Activated CD4-positive, alpha-beta T cell treated with anti-CD3 and anti-CD28 coated beads, Interleukin-2, Interleukin-4, amounts not matched to agents 100 ng/mL and 50 ng/mL, durations not matched to agents 16 hours and 8 hours (primary cell): ENCODE measurements at places on chromosomes 13 and 19.

DNA sequence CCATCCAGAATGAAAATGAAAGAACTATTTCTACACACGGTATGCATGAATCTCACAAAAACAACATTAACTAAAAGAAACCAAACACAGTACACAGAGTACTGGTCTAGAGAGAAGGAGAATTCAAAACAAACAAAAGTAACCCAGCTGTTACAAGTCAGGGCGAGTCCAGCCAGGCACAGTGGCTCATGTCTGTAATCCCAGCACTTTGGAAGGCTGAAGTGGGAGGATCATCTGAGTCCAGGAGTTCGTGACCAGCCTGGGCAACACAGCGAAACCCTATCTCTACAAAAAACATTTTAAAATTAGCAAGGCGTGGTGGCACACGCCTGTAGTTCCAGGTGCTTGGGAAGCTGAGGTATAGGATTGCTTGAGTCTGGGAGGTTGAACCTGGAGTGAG, 1.7 kb upstream of the PSMC4 start:
- DNase-seq: no peak

- DNase-seq: no peak
Observed at GRCh38 chr19:21699197-21699596, 68.2 kb downstream of the ZNF100 start.

GRCh38 chr13:110443622-110444225, 117.8 kb downstream of the RAB20 start:
- DNase-seq: no peak

DNA sequence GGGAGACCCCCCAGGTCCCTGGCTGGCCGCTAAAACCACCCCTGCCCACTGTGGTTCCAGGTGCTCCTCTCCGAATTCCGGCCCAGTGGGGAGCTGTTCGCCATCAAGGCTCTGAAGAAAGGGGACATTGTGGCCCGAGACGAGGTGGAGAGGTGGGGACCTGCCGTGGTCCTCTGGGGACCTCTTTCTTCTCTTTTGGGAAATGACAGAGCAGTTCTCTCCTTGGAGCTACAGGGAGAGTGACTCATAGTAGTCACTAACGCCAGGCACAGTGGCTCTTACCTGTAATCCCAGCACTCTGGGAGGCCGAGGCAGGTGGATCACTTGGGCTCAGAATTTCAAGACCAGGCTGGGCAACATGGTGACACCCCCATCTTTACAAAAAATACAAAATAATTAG, 7.3 kb downstream of the PTGER1 start:
- no peak for DNase-seq

- peak; percentile 91 for DNase-seq
Observed at GRCh38 chr19:1131718-1132551, 28.1 kb downstream of the GPX4 start.

GRCh38 chr13:58429917-58430316, 798.4 kb downstream of the PCDH17 start:
- no peak for DNase-seq

DNA sequence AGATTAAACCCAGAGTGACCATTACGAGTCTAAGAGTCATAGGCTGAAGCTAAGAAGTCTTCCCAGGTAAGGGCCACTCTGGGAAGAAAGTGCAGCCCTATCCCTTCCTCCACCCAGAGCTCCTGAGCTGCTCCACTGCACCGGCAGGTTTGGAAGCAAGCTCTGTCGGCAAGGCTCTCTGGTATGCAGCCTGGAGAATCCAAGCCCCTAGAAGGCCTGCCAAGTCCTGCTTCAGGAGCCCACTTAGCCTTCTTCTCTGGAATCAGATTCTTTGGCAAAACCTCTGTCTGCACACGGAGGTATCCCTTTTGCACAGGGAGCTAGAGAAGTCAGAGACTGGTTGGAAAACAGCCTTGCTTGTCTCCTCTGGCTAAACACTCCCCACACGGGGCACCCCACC, 58.5 kb downstream of the CEBPG start:
- DNase-seq: no peak

DNA sequence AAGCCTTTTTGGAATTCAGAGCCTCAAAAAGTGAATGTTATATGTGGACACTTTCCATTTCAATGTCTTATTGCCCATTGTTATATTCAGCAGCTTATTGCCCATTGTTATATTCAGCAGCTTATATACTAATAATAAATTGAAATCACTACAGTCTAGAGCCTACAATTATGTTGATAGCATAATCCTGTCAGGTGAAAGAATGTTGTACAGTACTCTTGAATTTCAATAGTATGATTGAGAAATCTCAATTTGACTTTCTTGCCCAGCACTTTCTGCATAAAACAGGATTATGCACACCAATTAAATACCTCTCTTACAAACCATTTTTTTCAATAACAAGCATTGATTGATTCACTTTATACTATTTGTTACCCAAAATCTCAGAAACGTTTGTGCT, 260.8 kb downstream of the PCDH9 start:
- no peak for DNase-seq

DNA sequence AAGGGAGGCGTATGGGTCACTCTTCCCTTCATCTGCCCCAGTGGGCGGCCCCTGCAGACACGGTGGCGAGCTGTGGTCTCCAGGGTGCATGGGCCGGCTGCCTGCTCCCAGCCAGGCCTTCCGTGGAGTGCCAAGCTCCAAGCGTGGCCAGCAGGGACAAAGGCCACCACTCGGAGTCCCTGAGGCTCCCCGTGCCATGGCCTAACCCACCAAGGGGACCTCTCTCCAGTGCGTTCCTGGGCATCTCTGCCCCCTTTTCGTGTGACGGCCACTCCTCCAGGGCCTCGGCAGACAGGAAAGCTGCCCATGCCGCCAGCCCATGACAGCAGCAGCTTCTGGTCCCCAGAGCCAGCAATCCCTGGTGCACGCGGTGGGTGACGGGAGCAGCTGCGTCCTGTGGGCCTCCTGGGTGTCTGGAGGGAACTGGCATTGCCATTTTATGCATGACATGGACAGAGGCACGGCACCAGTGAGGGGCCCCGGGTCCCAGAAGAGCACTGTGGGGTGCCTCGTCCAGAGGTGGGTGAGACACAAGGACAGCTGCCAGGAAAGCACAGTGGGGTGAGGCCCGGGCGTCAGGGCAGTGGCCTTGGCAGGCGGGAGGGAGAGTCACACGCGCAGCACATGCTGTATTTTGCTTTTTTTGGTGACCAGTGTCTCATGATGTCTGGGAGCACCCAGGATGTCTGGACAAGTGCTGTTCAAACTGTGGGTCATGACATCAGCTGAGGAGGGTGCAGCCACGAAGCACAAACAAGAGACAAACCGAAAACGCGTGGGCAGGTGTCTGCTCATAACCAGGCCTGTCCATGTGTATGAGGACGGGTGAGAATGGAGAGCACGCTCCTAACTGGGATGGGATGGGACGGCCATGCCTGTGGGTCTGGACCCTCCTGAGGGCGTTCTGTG, 32.3 kb downstream of the CEBPG start:
- no peak for DNase-seq

DNA sequence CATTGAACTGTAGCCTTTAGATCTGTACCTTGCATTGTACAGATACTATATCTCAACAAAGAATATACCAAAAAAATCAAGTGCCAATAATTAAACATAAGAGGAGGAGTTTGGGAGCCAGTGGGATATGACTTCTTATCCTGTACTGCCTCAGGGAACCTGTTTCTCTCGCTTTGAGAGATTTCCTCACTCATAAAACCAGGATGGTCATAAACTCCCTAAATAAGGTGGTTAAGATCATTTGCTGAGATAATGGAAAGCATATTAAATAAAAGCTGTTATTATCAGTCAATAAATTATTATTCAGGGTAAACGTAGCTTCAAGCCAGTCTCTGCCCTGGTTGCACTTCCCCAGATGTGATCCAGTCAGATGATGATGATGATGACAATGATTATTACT, 17.0 kb downstream of the OPA3 start:
- DNase-seq: no peak

DNA sequence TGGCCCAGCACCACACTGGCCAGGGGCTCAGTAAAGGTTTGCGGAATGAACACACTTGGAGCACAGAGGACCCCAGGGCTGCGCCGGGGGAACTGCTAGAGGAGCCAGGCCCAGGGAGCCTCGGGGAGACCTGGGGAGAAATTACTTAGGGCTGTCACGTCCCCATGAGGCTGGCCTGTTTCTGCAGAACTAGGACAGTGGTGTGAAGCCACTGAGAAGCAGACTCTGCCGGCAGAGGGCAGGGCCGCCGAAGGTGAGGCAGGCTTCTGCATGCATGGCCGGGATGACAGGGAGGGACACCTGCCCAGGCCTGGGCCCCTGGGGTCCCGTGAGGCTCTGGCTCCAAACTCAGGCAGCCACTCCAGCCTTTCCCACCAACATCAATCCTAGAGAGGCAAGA, 26.4 kb downstream of the ELAVL1 start:
- no peak for DNase-seq

DNA sequence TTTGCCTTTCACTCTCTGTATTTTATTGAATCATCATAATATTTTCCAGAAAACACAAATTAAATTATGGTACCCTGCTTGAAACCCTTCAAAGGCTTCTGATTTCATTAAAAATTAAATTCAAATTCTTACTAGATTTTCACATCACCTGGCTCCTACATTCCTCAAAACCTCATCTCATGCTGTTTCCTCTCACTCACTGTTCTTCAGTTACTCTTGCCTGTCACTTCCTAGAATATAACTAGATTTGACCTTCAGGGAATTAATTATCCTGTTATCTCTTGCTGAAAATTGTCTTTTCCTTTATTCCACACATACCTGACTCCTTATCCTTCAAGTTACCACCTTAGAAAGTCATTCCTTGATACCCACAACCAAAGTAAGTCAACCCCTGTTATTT, 2294.7 kb downstream of the PCDH9 start:
- no peak for DNase-seq

DNA sequence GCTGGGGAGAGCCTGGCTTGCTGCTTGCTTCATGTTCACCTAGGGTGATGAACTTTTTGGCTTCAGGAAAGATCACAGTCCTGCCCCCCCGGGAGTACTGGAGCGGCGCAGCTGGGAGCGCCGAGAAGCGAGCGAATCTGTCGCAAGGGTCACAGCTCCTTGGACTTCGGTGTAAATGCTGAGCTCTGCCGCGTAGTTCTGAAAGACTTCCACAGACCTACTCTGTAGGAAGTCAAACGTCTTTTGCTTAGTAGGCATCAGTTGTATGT, 2.7 kb downstream of the ING1 start:
- DNase-seq: peak; percentile 13
